ENCODE measurements at places on chromosomes 7 and 10. TPM values are rescaled to one million over a fixed set of nuclear protein-coding genes. Genes with fewer than 3 reads are reported as not detected.

DNA sequence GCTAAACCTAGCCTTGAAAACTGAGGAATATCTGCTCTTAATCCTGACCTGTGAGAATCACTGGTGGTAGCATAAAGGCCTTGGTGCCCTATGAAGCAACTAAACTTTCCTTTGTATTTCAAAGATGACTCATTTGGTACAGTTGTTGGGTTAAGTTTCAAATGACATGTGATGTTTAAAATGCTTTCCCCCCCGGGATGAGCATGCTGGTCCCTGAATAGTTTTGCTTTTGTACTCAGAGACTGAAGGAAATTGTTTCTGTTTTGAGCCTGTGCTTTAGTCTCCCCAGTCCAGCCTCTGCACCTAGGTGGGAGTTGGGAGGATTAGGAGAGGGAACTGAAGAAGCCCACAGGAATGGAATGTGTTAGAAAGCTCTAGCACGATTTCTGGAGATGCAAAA, 258.9 kb upstream of the NPY start:
- DNase-seq: no peak

- DNase-seq: no peak
Measured at GRCh38 chr10:7261351-7261750, 149.5 kb downstream of the SFMBT2 start.

DNA sequence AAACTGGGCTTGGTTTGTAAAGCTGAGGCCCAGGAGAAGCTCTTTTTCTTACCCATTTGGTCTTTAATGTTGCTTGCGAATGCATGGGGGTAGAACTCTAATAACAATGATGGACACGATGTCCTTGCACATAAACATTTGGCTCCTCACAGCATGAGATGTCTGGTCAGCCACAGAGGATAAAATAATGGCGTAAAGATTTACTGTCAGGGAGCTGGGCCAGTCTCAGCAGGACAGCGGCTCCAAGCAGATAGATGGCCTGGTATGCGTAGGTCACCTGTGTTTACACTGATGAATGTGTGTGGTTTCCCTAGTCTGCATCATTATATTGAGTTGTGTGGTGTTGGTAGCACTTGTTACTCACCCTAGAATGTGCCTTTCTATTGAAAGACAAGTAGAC, 537.4 kb downstream of the CNTNAP2 start:
- DNase-seq: no peak

Gene TOMM7
- polyA plus RNA-seq: 536 TPM

Gene STEAP1B
- 1.5 TPM for polyA plus RNA-seq

- peak; percentile 13 for DNase-seq
Measured at GRCh38 chr7:31782411-31782991, 95.5 kb downstream of the PPP1R17 start.

DNA sequence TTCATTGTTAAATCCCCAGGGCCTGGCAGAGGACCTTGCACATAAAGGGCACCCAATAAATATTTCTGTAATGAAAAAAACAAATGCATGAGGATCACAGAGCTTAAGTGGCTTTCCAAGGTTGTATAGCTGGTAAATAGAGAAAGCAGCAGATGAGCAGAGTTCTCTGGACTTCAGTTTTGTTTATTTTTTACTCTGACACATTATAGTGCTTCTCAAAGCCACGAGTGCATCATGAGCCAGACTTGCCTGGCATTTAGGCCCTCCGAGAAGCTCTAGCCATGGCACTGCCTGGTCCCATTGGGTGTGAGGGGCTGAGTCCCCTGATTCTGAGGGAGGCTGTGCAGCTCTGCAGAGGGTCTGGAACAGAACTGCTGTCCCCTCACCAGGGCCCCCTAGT, 87.2 kb upstream of the ZNF32 start:
- no peak for DNase-seq

- DNase-seq: peak; percentile 27
Measured at GRCh38 chr7:93890464-93891068, at the start of gene TFPI2. TFPI2 (minus strand) TSS chr7:93890753; CDS start chr7:93890678, 75 bp downstream.

Gene DGKB
- polyA plus RNA-seq: 1.3 TPM

Gene ABCB4
- 1.0 TPM for polyA plus RNA-seq

DNA sequence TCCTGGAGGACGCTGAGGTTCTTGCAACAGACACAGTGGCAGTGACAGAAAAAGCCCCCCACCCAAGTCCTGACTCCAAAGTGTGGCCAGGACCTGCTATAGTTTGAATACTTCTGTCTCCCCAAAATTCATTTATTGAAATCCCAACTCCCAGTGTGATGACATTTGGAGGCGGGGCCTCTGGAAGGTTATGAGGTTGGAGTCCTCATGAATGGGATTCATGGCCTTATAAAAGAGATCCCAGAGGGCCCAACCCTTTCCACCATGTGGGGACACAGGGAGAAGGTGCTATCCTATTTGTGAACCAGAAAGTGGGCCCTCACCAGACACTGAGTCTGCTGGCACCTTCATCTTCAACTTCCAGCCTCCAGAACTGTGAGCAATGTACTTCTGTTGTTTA, 18.3 kb downstream of the ANXA11 start:
- no peak for DNase-seq

GRCh38 chr7:55336540-55336939, 28.6 kb upstream of the LANCL2 start:
- DNase-seq: no peak

Measured in large intestine (tissue), 12 donors.